ENCODE measurements at places on chromosomes 2 and 18.

DNA sequence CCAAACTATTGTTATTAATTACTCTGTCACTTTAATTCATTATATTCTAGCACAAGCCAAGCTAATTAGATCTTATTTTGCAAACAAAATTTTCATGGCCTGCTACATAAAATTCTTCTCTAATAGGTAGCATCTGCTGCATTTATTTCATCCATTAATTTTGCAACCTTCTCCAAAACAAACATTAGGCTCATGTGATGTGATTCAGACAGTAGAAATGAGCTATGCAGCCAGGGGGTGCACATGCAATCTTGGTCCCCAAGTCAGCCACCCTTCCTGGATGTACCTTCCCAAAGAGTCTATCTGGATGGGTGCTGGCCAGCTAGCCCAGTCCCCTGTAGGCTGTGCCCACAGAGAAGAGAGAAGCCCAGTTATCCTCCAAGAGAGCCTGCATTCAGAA lies 242.1 kb upstream of the OSR1 start:
- DNase-seq = no peak

DNA sequence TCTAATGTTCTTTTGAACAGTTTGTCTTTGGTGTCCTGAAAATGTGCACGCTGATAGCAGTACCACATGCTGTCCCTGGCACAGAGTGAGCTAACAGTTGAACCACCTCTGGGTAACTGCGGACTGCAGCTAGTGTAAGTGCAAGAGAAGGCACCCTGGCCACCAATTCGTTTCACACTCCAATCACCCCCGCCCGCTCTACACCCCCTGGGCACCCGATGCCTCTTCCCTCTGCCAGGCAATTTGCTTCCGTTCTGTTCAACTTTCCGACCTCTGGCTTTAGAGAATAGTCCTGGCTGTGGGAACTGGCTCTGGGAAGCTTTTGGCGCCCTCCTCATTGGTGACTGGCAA lies 1.4 kb downstream of the DOCK10 start:
- no peak for DNase-seq

DNA sequence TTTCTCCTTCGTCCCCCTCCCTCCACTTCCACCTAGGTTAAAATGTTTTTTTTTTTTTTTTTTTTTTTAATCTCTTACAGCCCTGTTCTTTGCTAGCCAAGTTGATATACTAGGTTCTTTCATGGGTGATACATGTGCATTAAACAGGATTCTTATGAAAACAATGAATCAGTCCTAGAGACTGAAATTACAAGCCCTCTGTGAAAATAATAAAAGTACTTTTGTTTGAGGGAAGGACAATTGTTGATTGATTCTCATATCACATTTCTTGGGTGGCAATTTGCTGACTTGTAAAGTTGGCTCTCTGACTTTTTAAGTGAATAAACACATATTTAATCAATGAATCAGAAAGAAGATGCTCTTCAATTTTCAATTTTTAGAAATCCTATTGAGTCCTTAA lies 639.9 kb downstream of the LRP1B start:
- DNase-seq = no peak

DNA sequence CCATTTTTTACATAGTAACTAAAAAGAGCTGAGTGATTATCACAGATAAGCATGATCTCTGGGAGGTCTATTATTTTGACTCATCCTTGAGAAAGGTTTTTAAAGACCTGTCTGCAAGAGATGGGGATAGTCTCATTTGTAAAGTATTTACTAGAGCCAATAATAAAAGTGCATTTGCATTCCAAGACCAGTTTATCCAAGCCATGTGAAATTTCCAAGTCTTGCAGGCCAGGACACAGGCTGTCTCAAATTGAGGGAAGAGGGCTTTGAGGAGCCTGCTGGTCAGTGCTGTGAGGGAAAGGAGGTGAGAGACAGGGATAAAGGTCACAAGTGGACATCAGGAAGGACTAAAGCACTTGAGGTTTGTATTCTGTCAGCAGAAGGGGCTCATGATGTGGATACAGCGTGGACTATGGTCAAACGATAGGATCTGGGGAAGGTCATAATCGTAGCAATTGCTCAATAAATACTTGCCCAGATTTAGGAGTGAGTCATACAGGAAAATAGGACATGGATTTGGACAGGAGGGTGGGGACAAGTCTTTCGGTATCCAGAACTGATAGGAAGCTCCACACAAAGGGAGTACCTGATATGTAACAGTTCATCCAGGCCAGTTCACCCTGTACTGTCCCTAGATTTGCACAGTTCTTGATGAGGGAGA lies 6.6 kb upstream of the CDH2 start:
- DNase-seq = no peak
